Effector CD4-positive, alpha-beta T cell (primary cell): ENCODE measurements at places on chromosomes 1 and 21.

- DNase-seq, result no peak
Observed at GRCh38 chr1:209659909-209660308, 7.7 kb upstream of the LAMB3 start.

GRCh38 chr21:37452227-37452626, 85.7 kb downstream of the DYRK1A start:
- DNase-seq, result no peak

- no peak for DNase-seq
Observed at GRCh38 chr1:53771648-53772047, 32.7 kb upstream of the GLIS1 start.

GRCh38 chr1:204946640-204947039, 76.0 kb downstream of the NFASC start:
- no peak for DNase-seq

DNA sequence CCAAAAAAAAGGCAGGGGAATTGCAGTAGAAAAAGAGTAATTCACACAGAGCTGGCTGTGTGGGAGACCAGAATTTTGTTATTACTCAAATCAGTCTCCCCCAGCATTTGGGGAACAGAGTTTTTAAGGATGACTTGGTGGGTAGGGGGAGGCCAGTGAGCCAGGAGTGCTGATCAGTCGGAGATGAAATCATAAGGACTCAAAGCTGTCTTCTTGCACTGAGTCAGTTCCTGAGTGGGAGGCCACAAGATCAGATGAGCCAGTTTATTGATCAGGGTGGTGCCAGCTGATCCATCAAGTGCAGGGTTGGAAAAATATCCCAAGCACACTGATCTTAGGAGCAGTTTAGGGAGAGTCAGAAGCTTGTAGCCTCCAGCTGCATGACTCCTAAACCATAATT, 23.7 kb upstream of the EDARADD start:
- no peak for DNase-seq

DNA sequence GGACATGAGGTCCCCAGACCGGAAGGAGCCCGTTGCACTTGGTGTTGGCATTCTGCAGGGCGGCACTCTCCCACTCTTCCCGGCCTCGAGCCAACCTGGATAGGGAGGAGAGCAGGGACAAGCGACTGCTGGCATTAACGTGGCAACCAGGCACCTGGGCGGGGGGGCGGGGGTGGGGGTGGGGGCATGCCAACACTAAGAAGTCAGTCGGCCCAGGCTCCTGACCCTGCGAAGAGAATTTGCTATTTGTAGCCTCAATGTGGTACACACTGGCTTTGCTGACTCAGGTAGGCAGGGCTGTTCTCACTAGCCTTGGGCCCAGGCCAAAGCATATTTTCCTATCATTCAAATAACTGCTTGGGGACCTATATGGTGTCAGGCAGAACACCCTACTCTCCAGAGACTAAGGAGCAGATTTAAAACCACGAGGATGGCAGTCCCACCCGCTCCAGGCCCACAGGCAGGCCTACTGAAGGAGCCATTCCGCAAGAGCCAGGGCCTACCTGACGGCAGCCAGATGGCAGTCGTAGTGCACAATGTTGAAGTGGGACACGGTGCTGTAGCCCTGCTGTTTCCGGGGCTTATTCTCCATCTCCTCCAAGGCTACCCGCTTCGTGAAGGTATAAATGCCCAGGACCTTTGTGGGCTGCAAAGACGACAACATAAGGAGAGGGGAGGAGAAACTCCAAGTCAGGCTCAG, 123.7 kb downstream of the UBR4 start:
- no peak for DNase-seq

GRCh38 chr1:154220970-154221277, 169 bp downstream of the UBAP2L start:
- DNase-seq, result no peak

DNA sequence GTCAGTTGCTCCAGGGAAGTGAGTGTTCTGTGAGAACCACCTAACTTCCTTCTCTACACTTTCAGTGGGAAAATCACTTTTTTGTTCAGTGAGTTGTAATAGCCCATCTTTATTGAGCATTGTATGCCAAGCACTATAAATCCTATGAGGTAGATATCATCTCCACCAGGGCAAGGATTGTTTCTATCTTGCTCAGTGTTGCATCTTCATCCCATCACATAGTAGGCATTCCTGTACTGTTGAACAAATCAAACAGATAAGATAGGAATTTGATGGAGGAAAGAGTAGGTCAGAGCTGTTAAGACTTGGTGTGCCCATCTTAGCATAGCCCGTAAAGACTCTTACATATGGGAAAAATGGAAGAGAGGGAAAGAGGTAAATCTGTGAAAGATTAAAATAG, 2.9 kb upstream of the PIGV start:
- no peak for DNase-seq

DNA sequence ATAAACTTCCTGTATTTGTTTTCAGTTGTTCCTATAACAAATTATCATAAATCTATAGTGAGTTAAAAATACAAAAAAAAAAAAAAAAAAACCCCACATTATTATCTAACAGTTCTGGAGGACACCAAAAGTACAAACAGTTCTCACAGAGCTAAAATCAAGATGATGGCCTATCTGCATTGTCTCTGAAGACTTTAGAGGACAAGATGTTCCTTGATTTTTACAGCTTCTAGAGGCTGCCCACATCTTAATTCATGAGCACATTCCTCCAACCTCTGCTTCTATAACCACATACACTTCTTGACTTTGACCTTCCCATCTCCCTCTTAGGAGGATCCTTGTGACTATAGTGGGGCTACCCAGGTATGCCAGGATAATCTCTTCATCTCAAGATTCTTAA, 806.1 kb downstream of the LTN1 start:
- no peak for DNase-seq

DNA sequence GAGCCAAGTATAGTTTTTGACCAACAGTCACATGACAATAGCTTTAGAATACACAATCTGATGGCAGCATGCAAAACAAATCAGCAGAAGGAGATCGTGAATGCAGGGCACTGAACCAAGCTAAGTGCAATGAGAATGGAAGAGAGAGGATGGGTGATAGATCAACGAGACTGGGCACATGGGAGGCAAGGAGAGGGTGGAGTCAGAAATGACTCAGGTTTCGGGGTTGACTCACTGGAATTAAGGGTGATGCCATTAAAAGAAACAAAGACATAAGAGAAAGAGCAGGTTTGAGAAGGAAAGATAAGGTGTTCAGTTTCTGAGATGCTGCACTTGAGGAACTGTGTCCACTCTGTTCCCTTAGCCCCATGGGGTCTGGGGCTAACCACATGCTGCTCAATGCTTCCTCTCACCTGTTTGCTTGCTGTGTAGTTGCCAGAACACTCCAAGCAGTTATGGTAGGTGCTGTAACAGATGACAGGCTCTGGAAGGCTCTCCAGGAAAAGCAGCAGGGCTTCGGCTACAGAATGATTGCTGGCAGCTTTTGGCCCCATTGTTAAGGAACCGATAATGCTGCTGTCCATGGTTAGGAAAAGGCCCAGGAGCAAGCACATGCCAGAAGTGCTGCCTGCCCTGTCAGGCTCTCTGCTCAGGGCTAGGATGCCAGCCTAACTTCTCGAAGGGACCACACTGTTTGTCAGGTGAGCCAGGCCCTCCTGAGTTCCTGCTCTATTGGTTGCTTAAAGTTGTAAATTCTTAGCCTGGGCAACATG, 6.1 kb upstream of the MTF1 start:
- no peak for DNase-seq

DNA sequence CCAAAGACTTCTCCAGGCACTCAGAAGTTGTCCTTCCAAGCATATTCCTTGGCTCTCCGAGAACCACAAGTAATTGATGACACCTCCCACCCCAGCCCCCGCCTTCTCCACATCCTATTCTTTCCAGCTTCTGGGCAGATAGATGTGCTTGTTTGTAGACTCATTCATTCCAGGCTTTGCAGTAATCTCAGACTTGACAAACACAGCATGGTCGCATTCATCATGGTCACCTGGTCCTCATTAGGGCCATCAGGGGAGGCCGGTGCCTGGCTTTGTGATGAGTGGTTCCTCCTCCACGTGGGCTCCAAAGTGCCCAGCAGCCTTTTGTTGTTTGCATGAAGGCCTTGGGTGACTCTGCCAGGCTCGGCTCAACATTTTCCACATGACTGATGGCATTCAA, 28.5 kb upstream of the KCNE2 start:
- no peak for DNase-seq

GRCh38 chr1:186179231-186179630, 195.8 kb downstream of the TPR start:
- no peak for DNase-seq

DNA sequence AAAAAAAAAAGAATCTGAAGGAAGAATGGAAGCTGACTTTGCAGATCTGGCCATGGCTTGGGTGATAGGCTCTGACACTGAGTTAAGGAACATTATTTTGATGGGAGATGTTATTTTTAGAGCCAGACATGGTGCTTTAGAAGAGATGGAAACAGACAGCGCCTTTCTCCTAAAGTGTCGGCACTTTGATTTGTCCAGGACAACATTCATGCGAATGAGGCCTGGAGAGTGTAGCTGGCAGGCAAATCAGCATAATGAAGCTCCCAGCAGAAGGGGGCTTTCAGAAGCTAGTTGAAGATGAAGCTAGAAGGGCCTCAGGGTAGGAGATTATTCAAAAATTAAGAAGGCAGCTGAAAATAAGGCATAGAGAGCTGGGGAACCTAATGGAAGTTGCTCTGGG, 397.7 kb downstream of the RWDD3 start:
- no peak for DNase-seq

DNA sequence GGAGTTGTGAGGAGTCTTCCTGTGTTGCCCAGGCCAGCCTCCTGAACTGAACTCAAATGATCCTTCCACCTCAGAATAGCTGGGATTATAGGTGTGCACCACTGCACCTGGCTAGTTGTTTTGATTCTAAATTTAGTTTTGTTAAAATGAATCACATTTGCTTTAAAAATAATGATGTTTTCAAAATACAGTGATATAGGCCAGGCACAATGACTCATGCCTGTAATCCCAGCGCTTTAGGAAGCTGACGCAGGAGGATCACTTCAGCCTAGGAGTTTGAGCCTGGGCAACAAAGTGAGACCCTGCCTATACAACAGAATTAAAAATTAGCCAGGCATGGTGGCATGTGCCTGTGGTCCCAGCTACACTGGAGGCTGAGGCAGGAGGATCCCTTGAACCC, 24.3 kb downstream of the RTCA start:
- DNase-seq, result no peak

DNA sequence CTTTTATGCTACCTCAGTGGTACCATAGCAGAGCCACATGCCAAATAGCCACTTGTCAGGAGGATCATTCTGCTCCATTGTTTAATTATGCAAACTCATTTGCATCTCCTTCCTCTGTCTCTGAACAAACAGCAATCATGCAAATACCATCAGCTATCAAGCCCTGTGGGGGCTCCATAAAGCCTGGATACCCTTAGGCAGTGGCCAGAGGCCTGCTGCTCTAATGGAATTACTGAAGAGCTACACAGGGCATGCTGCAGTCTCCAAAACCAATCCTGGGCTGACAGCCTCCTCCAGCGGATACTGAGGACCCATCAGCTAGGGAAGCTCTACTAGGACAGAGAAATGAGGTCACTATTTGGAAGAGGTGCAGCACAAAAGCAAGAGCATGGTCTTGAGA, 376.3 kb downstream of the KCNH1 start:
- no peak for DNase-seq

GRCh38 chr21:32515874-32516273, 69.4 kb downstream of the TCP10L start:
- no peak for DNase-seq

- no peak for DNase-seq
Observed at GRCh38 chr21:32712641-32713040, 15.2 kb downstream of the SYNJ1 start.
